ENCODE measurements at places on chromosomes 3 and 15.
A peak's percentile ranks its signal among the peaks of the same experiment; 100 is the strongest.

DNA sequence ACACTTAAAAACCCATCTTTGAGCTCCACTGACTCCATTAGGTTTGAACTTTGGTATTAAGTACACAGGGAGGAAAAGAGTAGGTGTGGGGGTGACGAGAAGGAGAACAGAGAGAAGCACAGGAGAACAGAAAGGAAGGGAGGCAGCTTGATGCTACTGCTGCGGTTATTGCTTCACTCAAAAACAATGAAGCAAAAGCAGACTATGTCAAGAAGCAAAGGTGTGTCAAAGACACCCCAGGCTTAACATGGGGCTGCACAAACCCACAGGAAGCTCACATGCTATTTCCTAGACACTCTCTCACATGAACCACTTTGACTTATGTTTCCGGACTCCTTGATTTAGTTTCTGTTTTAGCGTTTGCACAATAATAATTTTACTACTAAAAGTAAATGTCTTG, 961.0 kb upstream of the CFAP20DC start:
- no peak for DNase-seq

DNA sequence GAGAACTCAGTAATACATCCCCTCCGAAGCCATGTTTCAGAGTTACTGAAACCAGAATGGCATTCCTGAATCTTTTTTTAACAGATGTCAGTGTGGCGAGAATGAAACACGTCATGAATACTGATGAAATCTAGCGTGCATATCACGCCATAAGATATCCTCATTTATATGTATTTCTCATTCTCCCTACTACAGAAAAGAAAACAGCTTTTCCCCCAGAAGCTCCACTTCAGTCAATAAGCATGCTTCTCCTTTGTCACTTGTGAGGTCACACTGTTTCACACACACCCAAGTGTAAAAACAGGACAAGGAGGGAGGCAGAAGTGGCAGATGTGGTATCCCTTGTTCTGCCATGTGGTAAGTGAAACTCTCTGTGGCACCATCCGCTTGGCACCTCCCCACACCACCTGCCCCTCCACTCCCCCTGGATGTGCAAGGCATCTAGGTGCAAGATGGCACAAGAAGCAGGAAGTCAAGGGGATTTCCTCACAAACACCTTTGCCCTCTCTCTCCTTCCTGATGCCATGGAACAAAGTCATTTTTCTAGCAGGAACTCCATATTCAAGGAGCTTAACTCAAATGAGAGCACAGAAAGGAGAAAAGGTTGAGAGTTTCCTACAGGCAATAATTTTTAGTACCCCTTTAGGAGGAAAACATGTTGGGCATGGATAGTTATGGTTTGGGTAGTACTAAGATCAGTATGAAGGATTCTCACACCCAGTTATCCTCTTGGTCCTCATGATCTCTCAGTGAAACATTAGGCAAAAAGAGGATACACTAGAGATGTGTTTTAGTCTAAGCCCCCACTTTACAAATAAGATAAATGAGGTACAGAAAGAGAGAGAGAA, 47.5 kb upstream of the FRMD4B start:
- no peak for DNase-seq

- no peak for DNase-seq
These were observed 35.9 kb downstream of the SATB1 start for GRCh38 chr3:18389108-18389733.

GRCh38 chr15:35142578-35142977, 57.5 kb upstream of the NANOGP8 start:
- DNase-seq = no peak

DNA sequence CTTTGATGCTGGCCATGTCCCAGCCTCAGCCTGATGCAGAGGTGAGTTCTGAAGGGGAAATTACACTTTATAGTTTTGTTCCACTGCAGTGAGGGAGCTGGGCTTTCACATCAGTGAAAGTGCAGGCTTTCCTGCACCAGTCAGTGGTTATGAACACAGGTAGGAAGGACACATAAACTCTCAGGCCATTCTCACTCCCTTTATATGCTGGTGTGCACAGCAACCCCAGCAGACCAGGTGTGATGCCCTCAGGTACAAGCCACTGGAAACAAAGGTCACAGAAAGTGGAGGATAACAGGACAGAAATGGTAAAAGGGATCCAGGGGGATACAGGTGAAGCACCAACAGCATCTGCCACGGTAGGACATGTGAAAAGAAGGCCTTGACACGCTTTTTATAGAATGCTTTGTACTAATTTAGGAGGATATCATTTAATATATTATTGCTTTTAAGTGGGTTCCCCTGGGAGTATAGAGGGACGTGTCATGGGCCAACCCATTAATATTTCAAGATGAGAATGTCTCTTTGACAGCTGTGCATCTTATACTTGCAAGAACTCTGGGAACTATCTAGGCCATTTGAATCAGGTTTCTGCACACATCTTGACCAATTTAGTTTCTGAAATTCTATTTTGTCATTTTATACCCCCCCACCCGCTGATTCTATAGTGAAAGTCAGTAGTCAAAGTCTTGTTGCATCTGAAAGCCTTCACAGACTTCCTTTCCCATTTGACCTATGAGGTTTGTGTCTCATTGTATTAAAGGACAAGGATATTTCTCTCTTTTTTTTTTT, 25.0 kb upstream of the BLM start:
- no peak for DNase-seq

DNA sequence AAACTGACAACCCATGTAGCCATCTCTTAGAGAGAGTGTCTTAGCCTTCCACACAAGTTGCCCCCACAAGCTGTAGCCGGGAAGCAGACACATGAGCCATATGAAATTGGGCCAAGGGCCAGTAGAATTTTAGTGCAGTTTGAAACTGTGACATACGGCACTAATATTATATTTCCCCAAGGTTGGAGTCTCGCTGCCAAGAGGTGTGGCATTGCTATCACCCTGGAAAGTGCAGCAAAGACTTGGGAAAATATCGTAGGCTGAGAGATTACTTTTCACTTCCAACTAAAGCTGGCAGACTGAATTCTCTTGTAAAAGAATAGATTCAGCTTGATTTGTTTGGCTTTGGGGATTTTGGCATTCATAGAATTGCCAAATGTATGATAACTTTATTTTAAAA, 89.2 kb downstream of the ECT2 start:
- no peak for DNase-seq

- no peak for DNase-seq
These were observed 1025.4 kb downstream of the FHIT start for GRCh38 chr3:60225848-60226247.

- DNase-seq = no peak
These were observed 979 bp downstream of the CCDC71 start for GRCh38 chr3:49164983-49165720.

DNA sequence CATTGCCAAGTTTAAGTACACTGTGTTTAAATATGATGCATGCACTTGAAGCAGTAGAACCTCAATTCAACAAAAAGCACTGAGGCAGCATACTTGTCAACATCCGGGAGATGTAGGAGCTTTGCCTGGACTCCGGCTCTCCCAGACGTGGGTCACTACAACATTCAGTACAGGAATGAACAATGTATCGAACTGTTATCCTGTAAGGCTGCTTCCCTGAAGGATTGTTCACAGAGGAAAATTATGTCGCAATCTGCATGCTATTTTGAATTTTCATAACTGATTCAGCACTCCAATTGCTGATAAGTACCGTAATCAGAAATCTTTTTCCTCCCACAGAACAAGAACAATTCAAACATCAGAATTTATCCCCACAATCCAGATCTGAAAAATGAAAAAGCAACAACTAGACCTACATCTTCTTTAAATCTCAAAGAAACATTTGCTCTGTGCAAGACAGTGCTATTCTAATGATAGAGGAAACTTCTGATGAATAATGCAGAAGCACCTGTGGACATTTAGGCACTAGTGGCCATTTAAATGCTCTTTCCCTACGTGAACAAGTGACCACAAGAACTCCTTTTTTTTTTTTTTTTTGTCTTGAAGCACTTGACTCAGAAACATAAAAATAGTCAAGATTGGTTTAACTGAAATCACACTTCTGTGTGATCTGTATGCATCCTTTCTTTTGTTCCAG, 113.4 kb downstream of the PLCH1 start:
- DNase-seq = no peak

DNA sequence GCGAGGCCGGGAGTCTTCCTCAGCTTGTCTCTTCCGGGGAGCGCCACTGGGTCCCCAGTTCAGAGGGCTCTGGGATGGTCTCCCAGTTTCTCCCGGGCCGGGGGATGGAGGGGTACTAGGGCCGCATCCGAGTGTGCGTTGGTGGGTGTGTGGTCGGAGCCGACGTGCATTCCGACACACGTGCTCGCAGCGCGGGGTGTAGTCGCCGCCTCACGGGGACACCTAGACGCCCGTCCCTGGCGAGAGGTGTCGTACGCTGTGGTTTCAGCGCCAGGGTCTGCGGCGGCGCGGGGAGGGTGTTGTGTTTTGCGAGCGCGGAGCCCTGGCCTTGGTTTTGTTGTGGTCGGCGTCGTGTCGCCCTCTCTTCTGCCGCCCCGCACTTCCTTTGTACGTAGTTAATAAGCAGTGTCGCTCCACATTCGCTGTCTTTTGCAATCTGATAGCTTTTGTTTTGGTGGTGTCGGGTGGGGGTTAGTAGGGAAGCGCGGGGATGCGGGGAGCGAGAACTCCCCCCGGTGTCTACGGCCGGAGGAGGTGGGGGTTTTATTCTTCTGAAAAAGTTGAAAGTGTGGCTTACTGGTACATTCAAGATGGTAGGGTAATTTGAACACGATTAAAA, 2.2 kb downstream of the IGF1R start:
- DNase-seq = peak; percentile 58

GRCh38 chr3:86711634-86712033, 279.3 kb downstream of the VGLL3 start:
- DNase-seq = no peak

DNA sequence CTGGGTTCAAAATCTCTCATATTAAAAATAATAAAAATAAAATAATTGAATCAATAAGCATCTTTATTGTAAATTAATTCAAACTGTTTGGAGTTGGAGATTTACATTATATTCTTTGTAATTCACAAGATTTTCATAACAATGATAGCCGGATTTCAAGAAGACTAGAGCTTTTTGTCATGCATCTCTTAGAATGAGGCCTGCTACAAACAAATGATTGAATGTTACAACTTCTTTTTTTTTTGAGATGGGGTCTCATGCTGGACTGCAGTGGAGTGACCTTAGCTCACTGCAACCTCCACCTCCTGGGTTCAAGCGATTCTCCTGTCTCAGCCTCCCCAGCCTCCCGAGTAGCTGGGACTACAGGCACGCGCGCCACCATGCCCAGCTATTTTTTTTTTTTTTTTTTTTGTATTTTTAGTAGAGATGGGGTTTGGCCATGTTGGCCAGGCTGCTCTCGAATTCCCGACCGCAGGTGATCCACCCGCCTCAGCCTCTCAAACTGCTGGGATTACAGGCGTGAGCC, 3.5 kb downstream of the SLTM start:
- no peak for DNase-seq

DNA sequence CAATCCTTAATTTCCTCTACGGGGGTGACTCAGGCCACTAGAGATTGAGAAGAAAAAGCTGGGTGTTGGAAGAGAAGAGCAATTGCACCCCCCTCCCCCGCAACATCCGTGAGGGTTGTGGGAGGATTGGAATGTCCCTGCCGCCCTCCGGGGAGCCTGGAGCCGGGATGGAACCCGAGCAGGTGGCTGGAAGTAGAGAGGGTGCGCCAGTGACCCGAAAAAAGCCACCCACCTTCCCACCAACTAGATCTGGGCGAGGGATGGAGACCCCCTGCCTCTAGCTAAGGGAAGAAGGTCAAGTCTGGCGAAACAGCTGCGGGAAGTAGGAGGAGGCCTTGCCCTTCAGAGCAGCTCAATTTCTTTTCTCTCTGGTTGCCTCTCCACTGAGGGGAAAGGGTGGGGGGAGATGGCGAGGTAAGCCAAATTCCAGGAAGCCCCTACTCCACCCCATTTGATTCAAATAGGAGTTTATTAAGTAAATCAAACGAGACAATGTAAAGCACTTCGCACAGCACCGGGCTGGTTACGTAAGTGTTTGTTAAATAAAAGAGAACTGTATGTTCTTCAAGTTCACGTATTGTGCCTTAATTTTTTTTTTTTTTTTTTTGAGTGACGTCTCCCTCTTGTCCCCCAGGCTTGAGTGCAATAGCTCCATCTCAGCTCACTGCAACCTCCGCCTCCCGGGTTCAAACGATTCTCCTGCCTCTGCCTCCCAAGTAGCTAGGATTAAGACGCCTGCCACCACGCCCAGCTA, 1.1 kb upstream of the WWTR1 start:
- peak; percentile 49 for DNase-seq

GRCh38 chr3:58539626-58540025, 2.6 kb upstream of the ACOX2 start:
- DNase-seq = no peak

DNA sequence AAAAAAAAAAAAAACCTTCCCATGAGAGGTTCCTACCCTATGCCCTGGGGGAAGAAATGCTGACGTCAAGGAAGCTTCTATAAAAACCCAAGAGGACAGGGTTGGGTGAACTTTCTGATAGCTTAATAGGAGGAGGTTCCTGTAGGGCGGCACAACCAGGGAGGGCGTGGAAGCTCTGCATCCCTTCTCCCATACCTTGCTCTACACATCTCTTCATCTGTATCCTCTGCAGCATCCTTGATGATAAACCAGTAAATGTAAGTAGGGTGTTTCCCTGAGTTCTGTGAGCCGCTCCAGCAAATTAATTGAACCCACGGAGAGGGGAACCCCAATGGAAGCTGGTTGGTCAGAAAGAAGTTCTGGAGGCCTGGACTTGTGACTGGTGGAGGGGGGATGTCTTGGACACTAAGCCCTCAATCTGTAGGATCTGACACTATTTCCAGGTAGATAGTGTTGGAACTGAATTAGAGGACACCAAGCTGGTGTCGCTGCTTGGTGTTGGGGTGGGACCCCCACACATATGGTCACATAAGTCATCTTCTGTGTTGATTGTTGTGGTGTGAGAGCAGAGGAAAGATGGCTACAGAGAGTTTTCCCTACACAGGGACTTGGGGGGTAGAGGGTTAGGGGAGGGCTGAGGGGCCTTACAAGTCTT, 91.5 kb downstream of the ST6GAL1 start:
- DNase-seq = no peak

DNA sequence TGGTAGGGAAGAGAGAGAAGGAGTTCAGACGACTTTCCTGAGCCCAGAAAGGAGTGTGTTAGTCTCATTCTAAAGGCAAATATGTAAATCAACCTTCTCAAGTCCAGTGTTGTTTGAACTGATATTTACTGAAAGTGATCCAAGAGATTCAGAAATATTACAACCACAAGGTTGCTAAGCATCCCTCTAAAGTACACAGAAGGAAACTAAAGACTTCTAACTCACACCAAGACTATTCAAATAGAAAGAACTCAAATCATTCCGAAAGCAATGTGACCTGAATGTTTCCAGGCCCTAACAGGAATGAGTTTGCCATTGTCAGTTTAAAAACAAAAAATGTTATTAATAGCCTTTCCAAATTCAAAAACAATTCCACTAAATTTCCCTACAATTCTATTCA, 56.9 kb upstream of the VGLL3 start:
- no peak for DNase-seq

Data from HuH-7.5 (cell line).